Renal pelvis (tissue), 12 donors: ENCODE measurements at places on chromosomes 6 and 20. TPM values are rescaled to one million over a fixed set of nuclear protein-coding genes. Genes with fewer than 3 reads are reported as not detected.

Gene CALHM4
- polyA plus RNA-seq: 1.5 TPM

Gene HEY2
- 6.4 TPM for polyA plus RNA-seq

Gene SNAP25
- 6.6 TPM for polyA plus RNA-seq

Gene NECAB3
- 17.2 TPM for polyA plus RNA-seq

DNA sequence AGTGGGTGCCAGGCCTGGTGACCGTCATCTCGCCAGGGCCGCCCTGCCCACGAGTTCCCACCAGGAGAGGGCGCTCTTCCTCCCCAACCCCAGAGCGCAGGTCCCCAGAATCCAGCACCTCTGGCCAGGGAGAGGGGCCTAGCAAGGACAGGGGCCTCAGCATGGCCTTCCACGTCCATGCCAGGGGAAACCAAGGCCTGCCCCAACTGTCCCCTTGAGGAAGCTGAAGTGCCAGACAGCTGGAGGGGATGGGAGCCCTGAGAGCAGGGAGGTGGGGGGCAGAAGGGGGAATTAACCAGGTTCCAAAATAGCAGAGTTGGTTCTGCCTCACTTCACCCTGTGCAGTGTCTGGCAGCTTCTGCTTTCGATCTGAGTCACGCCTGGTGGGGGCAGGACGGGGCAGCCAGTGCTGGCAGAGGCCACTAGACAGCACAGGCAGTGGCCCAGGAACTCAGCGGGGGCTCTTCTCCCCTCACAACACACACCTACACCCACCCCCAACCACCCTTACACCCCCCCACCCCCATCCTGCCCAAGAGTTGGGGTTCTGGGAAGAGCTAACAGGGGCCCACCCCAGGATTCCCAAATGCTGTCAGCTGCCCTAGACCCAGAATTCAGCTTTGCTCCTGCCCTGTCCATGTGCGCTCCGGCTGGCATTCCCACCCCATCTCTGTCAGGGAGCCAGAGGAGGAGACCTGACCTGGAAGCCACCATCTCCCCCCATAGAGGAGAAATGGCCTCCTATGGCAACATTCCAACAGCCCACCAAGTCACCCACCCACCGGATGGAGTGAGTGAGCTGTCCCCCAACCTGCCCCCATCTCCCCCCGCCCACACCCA, 29.2 kb downstream of the TFEB start:
- no peak for DNase-seq
